ENCODE measurements at places on chromosomes 13 and 19.

GRCh38 chr19:33282036-33282671 is 20.2 kb downstream of the CEBPA start:
- DNase-seq: no peak

DNA sequence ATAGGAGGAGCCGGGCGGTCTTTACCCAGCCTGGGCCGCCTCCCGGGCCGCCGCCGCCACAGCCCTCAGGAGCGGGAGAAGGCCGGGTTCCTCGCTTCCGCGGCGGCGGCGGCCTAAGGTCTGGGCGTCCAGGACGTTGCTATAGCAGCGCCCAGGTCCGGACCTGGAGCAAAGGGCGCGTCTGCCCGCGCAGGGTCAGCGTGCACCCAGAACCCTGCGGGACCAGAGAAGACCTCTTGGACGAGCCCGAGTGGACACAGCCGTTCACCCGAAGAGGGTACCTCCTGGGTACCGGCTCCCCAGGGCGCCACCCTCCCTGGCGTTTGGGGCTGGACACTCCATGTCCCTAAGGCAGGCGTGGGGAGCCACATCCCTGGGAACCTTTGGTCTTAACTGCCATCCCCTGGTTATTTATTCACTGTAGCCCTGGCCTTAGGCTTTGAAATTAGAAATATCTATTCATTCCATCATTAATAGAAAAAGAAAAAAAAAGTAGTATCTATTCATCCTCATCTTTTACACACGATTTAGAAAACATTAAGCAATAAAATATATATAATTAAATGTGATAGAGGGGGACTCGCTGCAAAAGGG is 2.4 kb downstream of the DZIP1 start:
- DNase-seq: peak; percentile 11

GRCh38 chr13:63433546-63434150 is 2018.0 kb upstream of the PCDH20 start:
- DNase-seq: no peak

GRCh38 chr13:97879646-97880310 is 73.7 kb upstream of the IPO5 start:
- peak; percentile 44 for DNase-seq

Data from kidney glomerular epithelial cell (primary cell).